ENCODE measurements at places on chromosomes 6 and 20.

DNA sequence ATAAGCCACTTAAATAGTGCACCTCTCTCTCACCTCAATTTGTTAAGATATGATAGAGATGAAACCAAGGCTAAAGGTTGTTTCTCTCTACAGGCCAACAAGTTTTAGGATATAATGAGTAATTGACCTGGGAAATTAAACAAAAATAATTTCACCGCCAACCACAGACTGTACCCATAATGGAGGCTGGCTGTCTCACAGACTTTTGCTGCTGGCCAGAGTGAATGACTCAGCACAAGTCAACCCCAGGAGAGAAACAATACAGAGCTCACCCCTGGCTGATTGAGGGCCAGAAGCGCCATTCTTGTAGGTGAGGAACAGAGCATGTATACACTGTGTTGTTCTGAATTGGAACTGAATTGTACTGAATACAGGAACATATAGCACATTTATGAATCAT, 99.9 kb downstream of the CAP2 start:
- DNase-seq: no peak

GRCh38 chr6:125041740-125042459, 79.7 kb downstream of the RNF217 start:
- no peak for DNase-seq

DNA sequence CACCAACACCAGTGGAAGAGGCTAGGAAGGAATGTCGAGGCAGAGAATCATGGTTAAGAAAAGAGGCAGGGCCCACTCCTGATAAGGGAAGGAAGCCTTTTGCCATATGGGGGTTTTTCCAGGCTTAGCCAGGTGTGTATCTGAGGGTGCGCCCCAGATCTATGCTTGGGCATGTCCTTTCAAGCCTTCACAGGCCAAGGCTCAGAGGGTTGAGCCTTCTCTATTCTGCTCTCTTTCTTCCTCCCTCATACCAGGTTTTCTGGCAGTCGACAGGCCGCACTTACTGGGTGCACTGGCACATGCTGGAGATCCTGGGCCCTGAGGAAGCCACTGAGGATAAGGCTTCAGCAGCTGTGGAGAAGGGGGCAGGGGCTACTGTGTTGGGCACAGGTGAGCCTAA, 4.7 kb downstream of the CUL9 start:
- DNase-seq: no peak

DNA sequence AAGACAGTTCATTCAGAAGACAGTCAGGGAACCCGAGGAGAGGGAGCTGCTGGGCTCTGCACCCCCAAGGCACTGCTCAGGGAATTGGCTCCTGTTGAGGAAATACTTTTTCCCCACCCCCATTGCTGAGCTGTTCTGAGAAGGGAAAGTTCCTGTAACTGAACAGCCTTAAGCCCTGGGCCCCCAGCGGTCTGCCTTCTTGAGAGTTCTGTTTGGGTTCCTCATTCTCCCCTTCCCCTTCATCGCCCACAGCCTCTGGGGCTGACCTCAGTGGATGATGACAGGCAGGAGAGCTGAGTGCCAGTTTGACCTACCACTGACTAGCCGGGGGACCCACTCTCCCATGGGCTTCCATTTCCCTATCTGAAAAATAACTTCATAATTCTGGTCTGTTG, 10.7 kb downstream of the HCK start:
- peak; percentile 48 for DNase-seq

DNA sequence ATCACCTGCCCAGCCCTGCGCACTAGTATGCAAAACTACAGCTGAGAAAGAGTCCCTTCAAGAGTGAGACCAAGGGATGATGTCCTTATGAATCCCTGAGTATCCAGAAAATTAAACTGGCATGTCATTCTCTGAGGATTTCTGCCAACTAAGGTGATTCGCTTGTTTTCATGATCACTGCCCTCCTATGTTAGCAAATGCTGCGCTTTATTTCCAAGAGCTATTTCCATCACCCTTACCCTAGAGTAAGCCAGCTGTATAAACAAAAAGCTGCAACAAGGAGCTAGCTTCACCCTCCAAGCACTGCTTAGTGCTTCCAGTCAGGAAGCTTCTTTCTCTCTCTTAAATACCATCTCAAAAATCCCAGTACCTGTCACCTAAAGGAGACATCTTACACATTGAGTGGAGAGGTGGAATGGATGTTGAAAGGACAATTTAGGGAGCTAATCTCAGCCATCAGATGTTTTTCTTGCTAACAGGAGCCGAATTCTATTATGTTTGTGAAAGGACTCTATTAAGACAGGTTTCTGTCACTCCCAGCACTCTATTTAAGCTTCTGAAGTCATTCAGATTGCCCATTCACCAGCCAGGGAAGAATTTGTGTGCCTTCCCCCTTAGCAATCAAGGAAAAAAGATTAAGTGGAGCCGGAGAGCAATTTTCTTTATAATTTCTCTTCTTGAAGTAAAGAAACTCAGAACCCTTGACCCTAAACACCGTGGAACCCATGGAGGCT, 322.2 kb downstream of the NRN1 start:
- DNase-seq: no peak

DNA sequence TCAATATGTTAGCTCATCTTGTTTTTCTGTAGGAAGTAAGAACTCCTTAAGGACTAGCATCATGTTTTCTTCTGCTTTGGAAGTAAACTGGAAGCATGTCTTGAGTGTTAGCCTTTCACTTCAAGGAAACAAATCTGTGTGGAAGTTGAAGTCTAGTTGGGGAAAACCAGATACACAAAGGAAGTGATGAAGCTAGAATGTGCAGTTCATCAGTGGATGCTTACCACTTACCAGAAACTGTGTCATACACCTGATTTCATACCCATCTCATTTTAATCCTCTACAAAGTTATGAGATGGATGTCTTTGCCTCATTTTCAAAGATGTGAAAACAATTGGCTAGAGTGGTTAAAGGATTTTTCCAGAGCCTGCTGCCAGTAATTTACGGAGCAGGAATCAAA, 75.8 kb downstream of the TMEM170B start:
- no peak for DNase-seq

- no peak for DNase-seq
Observed at GRCh38 chr20:14523090-14523489, 185.7 kb upstream of the FLRT3 start.

GRCh38 chr20:53071833-53072232, 99.7 kb downstream of the TSHZ2 start:
- DNase-seq: no peak

DNA sequence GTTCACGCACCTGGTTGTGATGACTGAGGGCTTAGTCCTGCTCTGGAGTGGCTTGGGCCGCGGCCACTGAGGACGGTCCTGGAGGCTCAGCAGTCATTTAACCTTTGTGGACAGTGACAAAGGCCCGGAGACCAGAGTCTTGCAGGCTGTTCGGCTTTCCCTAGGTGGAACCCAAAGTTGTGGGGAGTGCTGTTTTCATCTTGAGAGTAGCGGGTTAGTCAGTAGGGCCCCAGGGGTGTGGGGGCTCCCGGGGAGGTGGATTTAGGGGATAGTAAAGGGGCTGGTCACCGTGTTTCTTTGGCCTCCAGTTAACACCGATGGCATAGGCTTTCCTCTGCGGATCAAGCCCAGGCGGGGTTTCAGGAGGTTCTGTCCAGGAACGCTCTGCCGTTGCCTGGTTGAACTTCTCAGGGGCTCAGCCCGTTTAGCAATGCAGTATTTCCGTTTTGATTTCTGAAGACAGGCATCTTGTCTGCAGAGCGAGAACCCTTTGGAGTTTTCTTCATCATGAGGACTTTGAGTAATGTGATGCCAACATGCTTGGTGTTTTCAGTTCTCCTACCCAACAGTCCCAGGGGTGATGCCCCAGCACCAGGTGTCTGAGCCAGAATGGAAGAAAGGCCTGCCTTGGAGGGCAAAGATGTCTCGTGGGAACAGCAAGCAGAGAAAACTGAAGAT, 31.8 kb downstream of the ZNF831 start:
- no peak for DNase-seq

- peak; percentile 8 for DNase-seq
Observed at GRCh38 chr20:19761326-19761725, 3.3 kb downstream of the RIN2 start.

- no peak for DNase-seq
Observed at GRCh38 chr20:38066969-38067716, 33.6 kb downstream of the RPRD1B start.

GRCh38 chr6:128657181-128657580, 136.8 kb upstream of the PTPRK start:
- DNase-seq: no peak

DNA sequence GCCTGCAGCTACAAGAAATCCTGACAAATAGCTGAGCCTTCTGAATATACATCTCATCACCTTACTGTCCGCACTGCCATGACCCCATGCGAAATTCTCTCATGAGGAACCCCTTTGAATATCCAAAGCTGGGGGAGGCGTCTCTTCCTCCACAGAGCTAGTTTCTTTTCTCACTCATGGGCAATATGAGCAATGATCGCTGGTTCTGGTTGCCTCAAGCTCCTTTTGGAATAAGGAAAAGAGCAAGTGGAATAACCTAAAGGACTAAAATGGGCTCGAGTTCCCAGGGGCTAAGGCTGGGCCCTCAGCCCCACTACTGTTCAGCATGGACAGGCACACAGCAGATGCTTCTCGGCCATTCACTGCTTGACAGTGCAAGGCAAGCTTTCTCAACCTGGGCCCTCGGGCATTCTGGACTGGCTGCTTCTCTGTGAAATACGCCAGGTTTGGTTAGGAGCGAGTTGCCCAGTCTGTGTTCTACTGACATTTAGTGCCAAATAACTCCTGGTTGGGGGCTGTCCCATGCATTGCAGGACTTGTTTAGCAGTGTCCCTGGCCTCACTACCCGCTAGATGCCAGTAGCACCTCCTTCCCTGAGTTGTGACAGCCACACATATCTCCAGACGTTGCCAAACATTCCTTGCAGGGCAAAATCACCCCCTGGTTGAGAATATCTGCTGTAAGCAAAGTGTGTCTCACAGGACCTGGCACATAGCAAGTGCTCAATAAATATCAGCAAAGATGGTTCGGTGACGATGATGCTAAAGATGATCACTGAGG, 156.8 kb downstream of the CEBPB start:
- no peak for DNase-seq

- DNase-seq: no peak
Observed at GRCh38 chr6:39240155-39240757, 11.0 kb upstream of the KCNK5 start.

DNA sequence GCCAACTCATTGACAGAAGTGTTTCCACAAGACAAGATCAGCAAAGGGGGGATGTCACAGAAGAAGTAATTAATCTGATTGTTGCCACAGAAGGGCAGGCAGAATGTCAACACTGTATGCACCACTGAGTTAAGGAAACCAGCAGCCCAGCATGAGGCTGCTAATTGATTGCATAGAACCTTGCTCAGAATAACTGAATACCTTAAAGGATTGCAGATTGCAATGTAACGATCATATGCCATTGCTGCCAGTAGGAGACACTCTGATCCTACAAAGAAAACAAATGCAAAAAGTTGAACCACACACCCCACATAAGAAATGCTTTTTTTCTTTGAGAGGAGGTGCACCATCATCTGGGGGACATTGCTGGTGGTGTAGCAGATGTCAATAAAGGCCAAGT, 13.1 kb downstream of the OR5V1 start:
- no peak for DNase-seq

DNA sequence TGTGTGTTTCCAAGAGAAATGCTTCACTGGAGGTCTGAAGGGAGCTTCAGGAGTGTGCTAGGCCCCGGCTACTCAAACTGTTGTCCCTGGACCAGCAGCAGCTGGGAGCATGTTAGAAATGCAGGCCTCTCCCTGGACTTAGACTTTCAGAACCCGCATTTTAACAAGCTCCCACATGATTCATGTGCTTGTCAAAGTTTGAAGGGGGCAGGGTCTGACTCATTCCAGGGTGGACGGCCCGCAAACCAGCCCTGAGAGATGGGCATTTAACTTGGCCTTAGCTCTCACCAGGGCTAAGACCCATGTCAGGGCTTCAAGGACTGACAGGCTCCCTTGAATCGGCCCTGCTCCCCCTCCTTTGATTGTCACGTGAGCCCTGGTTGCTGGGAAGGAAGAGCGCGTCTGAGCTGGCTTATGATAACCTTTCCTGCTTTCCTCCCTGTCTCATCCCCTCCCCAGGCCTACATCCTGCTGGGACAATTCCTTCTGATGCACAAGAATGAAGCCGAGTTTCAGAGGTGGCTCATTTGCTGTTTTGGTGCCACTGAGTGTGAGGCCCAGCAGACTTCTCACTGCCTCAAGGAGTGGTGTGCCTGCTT, 35.5 kb downstream of the BANF2 start:
- DNase-seq: no peak

DNA sequence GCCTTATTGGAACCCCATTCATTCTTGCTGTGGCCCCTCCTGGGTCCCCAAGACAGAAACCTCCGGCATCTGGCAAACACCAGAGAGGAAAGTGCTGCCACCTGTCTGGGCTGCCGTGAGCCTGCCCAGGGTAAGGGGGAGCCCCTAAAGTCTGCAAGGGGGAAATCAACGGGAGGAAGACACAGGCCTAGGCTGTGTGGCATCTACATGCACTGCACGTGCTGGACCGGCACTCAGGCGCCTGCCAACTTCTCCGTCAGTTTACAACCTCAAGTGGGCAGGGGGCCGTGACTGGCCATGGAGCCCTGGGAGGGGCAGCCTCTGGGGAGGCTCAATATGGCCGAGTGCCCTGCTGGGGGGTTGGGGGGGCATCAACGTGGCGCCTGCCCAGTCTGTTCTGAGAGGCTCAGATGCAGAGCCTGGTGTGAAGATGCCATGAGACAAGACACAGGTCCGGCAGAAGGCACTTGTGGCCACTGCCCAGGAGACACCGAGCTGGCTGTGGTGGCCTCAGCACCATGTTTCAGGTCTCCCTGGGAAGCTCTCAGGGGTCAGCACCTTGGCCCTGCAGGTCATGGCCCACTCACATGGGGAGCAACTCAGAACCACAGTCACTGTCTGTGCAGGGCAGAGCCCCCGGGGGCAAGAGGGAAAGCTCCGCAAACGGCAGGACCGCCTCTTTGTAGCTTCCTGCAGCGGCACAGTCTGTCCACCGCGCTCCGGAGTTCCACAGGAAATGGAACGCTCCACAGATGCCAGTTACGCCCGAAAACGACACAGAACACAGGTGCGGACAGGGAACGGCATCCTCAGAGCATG, 8.4 kb downstream of the UCKL1 start:
- peak; percentile 55 for DNase-seq

DNA sequence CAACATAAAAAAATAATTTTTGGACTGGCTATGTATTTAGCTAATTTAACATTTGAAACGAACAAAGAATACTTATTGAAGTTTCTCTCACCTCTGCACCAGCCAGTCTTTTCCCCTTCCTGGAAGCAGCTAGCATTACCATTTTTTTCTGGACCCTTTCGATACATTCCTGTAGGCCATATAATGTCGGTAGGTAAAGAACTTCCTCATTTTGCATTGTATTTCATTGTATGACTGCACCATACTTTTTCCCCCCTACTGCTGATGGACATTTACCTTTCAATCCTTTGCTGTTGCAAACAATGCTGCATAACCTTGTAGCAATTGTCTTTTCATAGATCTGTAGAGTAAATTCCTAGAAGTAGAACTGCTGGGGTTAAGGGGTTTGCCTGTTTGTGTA, 17.6 kb downstream of the CBFA2T2 start:
- no peak for DNase-seq

DNA sequence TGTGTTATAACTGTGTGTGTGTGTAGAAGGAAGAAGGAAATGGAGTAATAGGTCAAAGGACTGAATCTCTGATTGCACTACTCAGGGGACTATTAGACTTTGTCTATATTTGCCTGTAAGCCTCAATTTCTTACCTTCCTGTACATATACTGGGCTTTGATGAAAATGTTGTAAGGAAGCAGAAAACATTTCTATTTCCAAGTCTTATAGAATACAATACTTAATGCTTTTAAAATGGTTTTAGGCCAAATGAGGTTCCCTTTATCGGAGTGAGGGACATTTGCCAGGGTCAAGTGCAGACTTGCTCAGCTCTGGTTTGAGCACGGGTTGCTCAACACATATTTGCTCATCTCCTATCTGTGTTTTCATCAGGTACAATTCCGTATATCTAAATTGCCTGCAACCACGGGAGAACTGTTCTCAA, 28.3 kb downstream of the MEP1A start:
- peak; percentile 56 for DNase-seq
